ENCODE measurements at places on chromosomes 7 and 10.

DNA sequence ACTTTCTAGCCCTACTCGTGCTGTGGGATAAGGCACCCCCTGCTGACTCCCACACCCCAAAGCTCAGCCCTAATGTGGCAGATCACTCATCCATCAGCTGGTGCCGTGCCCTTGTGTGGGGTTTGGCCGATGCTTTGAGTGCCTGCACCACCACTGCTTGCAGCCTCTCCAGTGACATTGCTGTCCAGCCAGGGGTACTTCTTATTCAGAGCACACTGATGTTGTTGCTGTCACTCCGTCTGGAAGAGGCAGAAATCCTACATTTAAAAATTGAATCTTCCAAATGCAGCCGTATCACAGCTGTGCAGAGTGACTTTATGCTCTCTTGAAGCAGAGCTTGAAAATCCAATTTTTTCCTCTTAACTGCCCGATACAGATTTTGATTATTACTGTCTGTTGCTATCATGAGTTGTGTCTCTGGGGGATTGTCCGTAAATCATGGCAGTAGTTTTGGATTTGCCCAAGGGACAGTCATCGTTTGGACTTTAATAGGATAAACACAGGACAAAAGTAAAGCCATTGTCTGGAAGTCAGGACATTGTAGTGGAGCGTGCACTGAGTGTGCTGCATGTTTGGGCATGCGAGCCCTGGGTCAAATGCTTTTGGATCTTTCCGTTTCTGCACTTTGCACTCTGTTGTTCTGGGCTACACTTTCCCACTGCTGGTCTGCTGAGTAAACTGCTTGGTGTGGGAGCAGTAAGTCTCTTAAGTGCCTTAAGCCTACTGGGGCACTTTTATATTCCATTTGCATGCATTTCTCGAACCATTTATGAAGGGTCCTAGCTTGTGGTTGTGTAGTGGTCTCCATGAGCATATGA lies 128.2 kb downstream of the DOCK1 start:
- no peak for DNase-seq

DNA sequence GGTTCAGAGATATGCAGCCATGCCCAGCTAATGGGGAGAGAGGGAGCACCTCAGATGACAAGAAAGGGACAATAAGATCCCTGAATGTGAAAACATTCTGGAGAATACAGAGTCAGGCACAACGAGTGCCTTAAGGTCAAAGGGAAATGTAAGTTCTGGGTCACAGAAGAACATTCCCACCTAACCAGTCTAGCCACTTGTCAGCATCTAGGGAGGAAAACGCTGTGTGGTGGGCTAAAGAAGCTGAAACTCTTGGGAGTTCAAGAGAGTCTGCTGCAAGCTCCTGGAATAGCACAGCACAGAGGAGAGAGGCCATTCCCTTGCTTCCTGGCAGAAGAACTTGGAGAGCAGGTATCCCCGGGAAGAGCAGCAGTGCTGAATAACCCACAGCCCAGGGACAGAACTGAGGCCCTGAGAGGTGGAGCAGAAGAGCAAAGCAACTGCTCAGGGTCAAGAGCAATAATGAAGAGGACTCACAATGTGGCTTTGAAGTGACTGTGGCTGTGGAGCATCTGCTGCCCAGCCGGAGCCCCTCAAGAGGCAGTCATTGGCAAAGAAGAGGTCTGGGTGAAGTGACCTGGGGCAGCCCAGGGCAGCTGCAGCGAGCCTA lies 182.3 kb downstream of the NPSR1 start:
- DNase-seq, result no peak

GRCh38 chr10:132050191-132050590 lies 15.6 kb upstream of the JAKMIP3 start:
- no peak for DNase-seq

DNA sequence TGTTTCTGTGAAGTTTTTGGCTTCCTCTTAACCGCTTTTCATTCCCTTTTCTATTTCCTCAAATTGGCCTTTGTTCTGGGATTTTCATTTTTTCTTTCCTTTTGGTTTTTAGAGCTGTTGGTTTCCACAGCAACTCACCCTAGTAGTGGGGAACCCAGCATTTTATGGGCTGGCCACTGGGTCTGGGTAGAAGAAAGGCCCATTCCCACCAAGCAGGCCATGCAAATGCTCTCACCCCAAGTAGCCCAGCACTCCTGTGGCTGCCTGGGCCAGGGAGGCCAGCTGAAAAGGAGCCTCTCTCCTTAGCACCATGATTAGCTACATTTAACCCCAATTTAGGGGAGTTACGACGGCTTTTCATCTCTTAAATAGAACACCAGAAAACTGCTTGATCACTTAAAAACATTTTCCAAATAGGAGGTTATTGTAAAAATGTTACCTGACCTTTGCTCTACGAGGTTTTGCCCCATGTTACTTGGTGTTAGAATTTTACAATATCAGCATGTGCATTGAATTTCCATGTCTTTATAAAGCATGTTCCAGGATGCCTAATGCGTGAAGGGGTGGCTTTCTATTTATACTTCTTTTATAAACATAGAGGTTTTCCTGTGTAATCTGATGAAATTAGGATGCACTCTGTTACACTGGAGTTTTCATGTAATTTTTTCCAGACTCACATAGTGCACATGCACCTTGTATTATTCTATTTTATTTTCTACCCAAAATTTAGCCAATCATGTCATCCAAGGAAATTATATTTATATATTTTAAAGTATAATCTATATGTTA lies 75.4 kb downstream of the FAM171A1 start:
- no peak for DNase-seq

- DNase-seq, result no peak
Measured at GRCh38 chr10:88652616-88653015, 11.6 kb upstream of the LIPF start.

GRCh38 chr10:132110111-132110521 lies 44.4 kb downstream of the JAKMIP3 start:
- no peak for DNase-seq

GRCh38 chr7:80480566-80480965 lies 31.3 kb downstream of the GNAT3 start:
- DNase-seq, result no peak

- no peak for DNase-seq
Measured at GRCh38 chr10:132834311-132834761, 48.4 kb upstream of the NKX6-2 start.

GRCh38 chr7:76364198-76364584 lies 5.4 kb upstream of the YWHAG start:
- no peak for DNase-seq

GRCh38 chr7:99459087-99459486 lies 6.9 kb downstream of the ATP5MF start:
- no peak for DNase-seq
